GM03348 (cell line): ENCODE measurements at places on chromosomes 3 and 15.

- no peak for DNase-seq
Measured at GRCh38 chr15:84795186-84795585, 22.0 kb upstream of the ALPK3 start.

DNA sequence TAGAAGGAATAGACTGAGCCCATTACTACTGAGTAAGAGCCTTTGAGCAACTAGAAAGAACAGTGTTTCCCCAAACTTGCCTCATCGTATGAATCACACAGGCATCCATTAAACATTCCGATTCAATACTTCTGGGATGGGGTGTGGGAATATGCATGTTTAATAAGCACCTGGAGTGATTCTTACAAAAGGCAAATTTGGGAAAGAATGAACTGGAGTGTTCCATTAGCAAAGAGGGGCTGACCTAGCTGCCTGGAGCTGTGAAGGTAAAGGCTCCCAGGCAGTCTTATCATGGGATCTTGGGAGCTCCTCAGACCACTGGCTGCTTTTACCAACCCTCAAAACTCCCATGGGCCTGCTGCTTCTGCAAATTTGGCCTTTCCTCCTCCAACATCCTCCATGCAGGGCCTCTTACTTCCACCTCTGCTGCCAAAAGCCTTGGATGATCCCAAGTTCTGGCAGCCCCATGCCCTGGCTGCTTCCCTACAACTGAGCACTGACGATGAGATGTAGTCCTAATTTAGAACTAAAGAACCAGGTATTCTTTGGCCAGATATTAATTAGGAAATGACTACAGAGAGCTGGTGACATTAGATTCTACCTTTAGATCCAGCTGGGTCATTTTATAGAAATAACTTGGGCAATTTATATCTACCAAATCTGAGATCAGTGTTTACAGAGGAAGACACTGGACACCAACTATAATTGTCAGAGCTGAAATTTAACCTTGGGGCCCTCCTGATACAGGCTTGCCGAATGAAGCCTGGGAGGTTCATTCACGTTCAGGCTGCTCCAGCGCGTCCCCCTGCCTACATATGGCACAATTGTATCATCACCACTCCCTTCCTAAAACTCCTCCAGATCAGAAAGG lies 11.2 kb upstream of the HOMER2 start:
- peak; percentile 46 for DNase-seq

DNA sequence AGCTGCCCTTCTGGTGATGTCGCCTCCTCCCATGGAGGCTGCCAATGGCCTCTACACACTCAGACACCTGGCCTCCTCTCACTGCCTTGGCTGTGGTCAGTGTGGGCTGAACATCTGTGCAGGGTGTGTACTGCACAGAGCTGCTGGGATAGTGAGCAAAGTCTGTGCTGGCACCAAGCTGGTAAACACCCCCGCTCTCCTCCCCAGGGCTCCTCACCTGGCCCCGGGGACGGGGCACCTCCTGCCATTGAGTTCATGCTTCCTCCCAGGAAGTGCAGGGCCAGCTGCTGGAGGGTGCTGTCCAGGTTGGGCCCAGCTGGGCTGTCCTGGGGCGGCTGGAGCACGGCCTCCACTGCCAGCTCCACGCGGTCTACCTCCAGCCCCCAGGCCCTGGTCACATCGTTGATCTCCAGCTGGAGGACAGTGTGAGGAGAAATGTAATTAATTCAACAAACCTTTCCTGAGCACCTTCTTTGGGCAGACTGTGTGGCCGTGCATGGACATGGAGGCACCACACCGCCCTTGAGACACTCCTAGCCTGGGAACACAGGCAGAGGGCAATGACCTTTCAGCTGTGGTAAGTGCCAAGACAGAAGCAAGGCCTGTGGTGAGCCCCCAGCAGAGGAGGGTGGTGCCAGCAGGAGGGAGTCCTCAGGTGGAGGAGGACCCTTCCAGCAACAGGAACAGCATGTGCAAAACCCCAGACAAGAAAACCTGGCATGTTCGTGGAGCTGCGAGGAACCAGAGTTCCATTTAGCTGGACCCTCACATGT lies 6.8 kb downstream of the STOML1 start:
- peak; percentile 35 for DNase-seq

DNA sequence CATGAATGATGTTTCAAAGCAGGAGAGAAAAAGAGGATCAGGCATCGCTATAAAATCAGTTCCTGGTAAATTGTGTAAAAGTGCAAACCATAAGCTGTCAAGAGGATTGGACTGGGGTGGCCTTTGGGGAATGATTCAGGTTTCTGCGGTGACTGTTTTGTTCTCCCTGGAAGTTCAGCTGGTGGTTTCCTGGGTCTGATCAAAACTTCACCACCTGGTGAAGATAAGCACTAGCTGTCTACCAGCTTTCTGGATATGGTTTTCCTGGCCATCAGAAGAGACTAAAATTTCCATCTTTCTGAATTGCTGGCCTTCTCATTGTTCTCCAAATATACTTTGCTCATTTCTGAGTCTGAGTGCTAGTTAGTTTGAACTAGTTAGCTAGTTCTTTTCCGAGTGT lies 2.7 kb upstream of the NANOGP8 start:
- DNase-seq: no peak

- DNase-seq: peak; percentile 23
Measured at GRCh38 chr3:69422751-69423150, 36.9 kb upstream of the FRMD4B start.

DNA sequence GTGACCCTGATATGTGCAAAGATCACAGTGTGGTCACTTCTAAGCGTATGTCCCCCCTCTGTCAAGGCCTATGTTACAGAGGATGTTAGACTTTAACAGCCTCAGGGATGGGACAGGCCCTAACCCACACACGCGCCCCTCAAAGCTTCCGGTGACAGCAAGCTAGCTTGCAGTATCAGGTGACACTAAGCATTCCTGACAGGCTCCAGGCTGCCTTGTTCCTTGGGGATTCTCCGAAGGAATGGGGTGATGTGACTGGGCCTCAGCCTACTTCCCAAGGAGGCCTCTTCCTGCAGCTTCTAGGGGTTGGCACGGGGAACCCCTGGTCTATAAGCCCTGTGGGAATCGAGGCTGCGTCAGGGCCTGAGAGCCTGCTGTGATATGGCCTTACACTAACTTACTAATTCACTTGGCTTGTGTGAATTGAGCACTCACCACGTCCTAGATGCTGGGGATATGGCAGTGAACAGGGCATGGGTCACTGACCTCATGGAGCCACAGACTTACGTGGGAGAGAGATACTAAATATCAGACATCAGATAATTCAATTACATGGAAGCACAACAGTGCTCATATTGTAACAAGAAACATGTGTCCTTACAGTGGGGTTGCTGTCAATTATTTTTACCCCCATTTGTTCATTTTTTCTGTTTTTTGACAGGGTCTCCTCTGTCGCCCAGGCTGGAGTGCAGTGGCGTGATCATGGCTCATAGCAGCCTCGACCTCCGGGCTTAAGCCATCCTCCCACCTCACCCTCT lies 11.4 kb upstream of the SPTBN5 start:
- DNase-seq: no peak
